CD4-positive, CD25-positive, alpha-beta regulatory T cell (primary cell): ENCODE measurements at places on chromosomes 11 and 22. TPM values are rescaled to one million over a fixed set of nuclear protein-coding genes. Genes with fewer than 3 reads are reported as not detected.

DNA sequence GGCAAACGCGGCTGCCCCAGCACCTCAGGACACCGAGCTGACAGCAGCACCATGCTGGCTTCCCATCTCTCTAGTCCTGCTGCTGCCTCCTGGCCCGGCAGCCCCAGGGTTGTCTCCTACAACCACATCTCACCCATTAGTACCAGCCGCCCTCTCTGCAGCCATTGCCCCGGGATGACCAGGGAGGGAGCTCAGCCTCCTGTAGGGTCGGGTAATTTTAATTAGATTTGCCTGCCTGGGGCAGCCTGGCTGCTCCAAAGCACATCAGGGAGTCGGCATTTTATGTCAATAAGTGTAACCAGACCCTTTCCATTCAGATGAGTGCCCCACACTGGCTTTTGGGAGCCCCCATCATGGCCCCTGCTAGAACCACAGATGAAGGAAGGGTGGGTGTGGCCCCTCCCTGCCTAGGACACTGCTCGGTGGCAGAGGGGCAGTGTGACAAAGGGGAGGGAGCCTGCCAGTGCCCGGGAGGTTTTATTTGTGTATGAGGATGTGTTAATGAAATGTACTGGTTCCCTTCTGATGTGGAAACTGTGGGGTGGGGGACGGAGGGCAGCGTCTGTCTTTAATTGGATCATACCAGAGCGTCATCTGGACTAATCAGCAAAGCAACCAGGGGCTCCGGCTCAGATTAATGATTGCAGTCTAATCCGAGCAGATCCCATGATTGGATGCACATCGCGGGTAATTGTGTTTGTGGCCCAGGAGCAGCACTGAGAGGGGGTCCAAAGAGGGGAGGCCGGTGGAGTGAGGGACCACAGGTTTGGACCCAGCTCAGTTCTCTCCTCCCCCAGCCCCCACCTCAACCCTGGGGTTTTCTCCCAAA lies 125.3 kb downstream of the FEZ1 start:
- H3K27me3 ChIP-seq: peaks cover 4% of the 10 kb centered on the region
- no peaks in the 10 kb centered on the region for H3K36me3 ChIP-seq
- no peak overlapping the region for H3K27ac ChIP-seq
- no peaks in the 10 kb centered on the region for H3K4me1 ChIP-seq

DNA sequence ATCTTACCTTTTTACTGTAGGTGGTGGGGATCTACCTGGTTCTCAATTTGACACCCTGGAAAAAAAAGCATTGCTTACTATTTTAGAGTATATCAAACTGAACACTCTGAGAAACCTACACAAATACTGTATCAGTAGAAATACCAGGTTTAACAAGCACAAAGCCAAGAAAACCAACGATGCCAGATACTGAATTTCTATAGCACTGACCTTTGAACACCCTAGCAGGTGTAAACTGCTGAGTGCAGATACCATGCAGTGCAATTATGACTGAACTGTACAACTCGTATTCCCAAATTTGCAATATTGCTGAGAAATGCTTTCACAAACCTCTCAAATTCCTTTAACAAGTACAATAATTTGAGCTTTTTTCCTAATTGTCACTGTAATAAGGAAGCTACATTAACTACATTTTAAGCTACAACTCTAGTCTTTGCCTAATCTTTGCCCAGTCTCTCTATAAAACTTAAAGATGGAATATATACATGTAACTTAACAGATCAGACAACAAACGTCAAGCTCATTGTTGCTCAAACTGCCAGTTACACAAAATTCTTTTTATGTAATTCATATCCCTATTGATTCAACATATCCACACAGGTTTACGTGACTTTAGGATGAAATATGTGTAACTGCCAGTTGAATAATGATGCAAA lies 8.9 kb downstream of the TAF1D start:
- H3K27ac ChIP-seq: no peak overlapping the region
- no peak overlapping the region for H3K4me3 ChIP-seq
- DNase-seq: no peak
- H3K27me3 ChIP-seq: no peaks in the 10 kb centered on the region
- H3K4me1 ChIP-seq: peaks cover 23% of the 10 kb centered on the region
- peaks cover 97% of the 10 kb centered on the region for H3K36me3 ChIP-seq

DNA sequence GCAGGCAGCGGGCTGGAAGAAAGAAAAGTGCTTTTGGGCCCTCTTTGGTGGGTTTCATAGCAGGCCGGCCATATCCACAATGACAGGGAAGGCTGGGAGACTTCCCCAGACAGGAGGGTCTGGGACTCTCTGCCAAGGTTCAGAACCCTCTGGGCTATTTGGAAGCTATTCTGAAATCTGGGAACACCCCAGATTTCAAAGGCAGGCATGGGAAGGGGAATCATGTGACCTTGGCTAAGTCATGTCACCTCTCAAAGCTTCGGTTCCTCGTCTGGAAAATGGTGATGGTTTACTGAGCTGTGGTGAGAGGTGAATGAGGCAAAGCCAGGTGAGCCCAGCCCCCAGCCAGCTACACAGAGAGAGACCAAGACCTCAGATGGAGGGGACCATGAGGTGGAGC lies 4.6 kb downstream of the CASTOR1 start:
- H3K27me3 ChIP-seq: no peaks in the 10 kb centered on the region
- peaks cover 34% of the 10 kb centered on the region for H3K4me1 ChIP-seq
- no peak for DNase-seq
- H3K4me3 ChIP-seq: no peak overlapping the region

- peaks cover 32% of the 10 kb centered on the region for H3K4me1 ChIP-seq
- no peak for DNase-seq
- H3K27me3 ChIP-seq: no peaks in the 10 kb centered on the region
- no peak overlapping the region for H3K27ac ChIP-seq
- no peak overlapping the region for H3K4me3 ChIP-seq
Measured at GRCh38 chr22:20203552-20204201, 52.8 kb upstream of the CCDC188 start.

SGSM1 gene
- total RNA-seq: 2.9 TPM

MPPED2 gene
- 0.96 TPM for total RNA-seq

- H3K4me3 ChIP-seq: no peak overlapping the region
- DNase-seq: no peak
- peaks cover 5% of the 10 kb centered on the region for H3K36me3 ChIP-seq
- peaks cover 43% of the 10 kb centered on the region for H3K4me1 ChIP-seq
- no peaks in the 10 kb centered on the region for H3K27me3 ChIP-seq
Measured at GRCh38 chr11:66546966-66547661, 411 bp downstream of the ACTN3 start.

DNA sequence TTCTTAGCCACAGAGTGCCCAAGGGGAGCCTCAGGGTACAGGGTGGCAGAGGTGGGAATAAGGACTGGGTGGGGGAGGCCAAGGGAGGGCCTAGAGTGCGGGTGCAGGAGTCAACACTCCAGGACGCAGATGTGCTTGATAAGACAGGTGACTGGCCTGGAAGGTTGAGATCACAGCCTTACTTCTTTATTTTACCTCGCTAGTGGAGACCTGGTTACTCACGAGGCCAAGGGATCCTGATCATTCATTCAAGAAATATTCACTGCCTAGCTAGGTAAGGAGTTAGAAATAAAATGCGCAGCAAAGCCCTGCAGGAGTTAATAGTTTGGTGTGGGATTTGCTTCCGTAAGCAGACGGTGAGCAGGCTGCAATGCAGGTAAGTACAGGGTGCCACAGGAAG lies 13.2 kb upstream of the PEX26 start:
- no peaks in the 10 kb centered on the region for H3K4me1 ChIP-seq
- no peak for DNase-seq
- H3K27me3 ChIP-seq: peaks cover 23% of the 10 kb centered on the region
- no peaks in the 10 kb centered on the region for H3K36me3 ChIP-seq

DNA sequence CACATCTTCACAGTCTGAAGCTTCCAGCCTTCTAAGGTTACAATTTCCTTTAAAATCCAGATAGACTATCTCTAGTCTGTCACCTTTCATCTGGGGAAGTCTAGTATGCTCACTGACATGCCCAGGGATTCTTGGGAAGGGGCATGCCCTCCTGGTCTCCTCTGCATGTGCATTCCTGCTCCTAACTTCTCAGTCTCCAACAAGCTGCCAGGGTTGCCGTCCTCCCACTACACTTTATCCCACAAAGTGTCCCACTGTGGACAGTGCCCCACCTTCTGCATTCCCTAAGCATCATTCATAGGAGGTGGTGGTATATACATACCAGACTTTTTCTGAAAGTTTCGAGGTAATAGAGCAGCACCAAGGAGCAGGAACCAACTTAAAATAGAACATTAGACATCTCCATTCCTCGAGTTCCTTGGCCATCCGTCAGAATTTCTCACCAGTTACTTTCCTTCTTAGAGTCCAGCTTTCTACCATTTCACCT lies 28.7 kb downstream of the EIF3F start:
- H3K36me3 ChIP-seq: no peaks in the 10 kb centered on the region
- no peak overlapping the region for H3K4me3 ChIP-seq
- peaks cover 17% of the 10 kb centered on the region for H3K4me1 ChIP-seq
- peaks cover 27% of the 10 kb centered on the region for H3K27me3 ChIP-seq
- no peak overlapping the region for H3K27ac ChIP-seq
- DNase-seq: no peak

DNA sequence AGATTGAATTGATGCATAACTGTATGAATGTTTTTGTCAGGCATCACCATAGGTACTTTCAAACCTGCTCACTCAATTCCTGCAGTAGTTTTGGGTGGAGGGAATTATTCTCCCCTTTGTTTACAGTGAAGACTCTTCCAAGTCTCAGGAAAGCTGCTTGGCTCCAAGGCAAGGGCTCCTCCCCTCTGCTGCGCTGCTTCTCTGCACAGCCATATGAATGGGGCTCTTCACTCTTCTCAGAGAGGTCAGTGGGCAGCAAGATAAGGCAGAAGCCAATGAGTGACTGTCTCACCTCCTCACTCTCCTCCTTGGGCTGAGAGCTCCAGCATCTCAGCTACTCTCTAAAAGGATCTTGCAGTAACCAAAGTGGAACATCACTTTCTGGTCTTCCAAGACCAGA lies 165.7 kb upstream of the TTC12 start:
- no peak for DNase-seq
- H3K36me3 ChIP-seq: no peaks in the 10 kb centered on the region
- H3K4me3 ChIP-seq: no peak overlapping the region
- H3K27ac ChIP-seq: no peak overlapping the region

GRCh38 chr22:50536226-50536625 lies 6.4 kb upstream of the TYMP start:
- no peaks in the 10 kb centered on the region for H3K27me3 ChIP-seq
- no peaks in the 10 kb centered on the region for H3K36me3 ChIP-seq
- no peak for DNase-seq
- no peak overlapping the region for H3K4me3 ChIP-seq

- DNase-seq: no peak
- H3K27me3 ChIP-seq: no peaks in the 10 kb centered on the region
- H3K27ac ChIP-seq: no peak overlapping the region
- H3K4me1 ChIP-seq: no peaks in the 10 kb centered on the region
- no peak overlapping the region for H3K4me3 ChIP-seq
- H3K36me3 ChIP-seq: no peaks in the 10 kb centered on the region
Measured at GRCh38 chr11:34730544-34731295, 109.8 kb downstream of the EHF start.

DNA sequence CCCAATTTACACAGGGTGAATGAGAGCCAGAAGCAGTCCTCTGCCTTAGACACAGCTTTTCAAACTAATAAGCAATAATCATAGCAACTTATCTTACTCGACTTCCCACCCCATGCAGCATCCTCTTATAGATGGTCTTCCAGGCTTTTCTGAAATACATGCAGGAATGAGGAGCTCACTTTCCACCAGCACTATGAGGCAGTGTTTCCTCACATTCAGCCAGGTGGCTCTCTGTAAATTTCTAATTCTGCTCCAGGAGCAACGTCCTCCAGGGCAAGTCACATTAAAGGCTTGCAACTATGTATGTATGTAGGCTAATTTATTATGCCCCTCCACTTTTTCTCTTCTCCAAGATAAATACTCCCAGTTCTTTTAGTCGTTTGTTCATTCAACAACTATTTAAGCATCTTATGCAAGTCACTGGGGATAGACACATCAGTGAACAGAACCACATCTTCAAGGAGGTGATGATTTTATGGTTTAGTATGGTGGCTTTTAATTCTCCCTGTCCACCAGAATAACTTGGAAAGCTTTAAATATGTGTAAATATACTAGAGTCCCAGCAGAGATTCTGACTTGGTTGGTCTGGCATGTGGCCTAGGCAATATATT lies 59.9 kb downstream of the PAK1 start:
- no peaks in the 10 kb centered on the region for H3K27me3 ChIP-seq
- H3K36me3 ChIP-seq: no peaks in the 10 kb centered on the region
- H3K27ac ChIP-seq: no peak overlapping the region
- peaks cover 29% of the 10 kb centered on the region for H3K4me1 ChIP-seq
- H3K4me3 ChIP-seq: no peak overlapping the region

GRCh38 chr11:48055292-48056132 lies 75.2 kb downstream of the PTPRJ start:
- peaks cover 83% of the 10 kb centered on the region for H3K4me1 ChIP-seq
- no peaks in the 10 kb centered on the region for H3K27me3 ChIP-seq
- peak overlapping the region; percentile 79 for H3K4me3 ChIP-seq
- peak overlapping the region; percentile 69 for H3K27ac ChIP-seq

DNA sequence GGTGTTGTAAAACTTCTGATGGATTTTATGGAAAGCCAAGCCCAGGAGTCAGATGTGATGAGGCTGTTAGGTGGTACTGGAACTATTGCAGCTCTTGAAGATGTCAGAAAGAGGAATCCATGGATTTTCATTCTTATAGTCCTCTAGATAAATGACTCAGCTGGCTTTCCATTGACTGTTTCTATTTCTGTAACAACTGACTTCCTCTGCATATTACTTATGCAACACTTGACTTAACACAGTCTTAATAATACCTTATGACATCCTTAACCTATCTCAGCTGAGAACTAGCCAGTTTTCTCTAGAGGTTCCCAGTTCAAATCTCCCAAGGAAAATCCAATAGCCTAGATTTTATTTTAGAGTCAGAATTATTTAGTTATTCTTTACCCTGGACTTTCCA lies 263.8 kb downstream of the LUZP2 start:
- H3K36me3 ChIP-seq: no peaks in the 10 kb centered on the region
- H3K4me1 ChIP-seq: no peaks in the 10 kb centered on the region
- no peak for DNase-seq
- H3K27me3 ChIP-seq: no peaks in the 10 kb centered on the region
- H3K27ac ChIP-seq: no peak overlapping the region
- no peak overlapping the region for H3K4me3 ChIP-seq

PAMR1 gene
- total RNA-seq: not detected

ROM1 gene
- 1.9 TPM for total RNA-seq

GRCh38 chr11:2305788-2306451 lies 4.1 kb downstream of the TSPAN32 start:
- peaks cover 69% of the 10 kb centered on the region for H3K4me1 ChIP-seq
- H3K27me3 ChIP-seq: no peaks in the 10 kb centered on the region
- H3K27ac ChIP-seq: peak overlapping the region; percentile 80

PRAME gene
- not detected for total RNA-seq

DNA sequence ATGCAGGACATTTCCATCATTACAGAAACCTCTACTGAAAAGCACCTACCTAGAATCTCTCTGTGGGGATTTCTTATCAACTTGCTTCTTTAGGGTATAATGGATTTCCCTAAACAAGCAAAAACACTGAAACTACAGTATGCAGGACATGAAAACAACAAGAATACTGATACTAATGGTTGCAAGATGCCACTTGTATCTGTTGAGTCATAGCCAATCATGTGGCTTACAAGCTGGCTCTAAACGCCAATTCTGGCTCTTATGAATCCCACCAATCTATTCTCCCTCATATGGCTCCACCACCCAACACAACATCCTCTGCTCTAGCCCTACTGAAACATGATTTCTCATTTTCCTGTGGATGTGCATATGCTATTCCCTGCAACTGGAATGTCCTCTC lies 22.6 kb downstream of the TENM4 start:
- H3K27ac ChIP-seq: no peak overlapping the region
- no peak for DNase-seq
- no peaks in the 10 kb centered on the region for H3K4me1 ChIP-seq
- H3K36me3 ChIP-seq: no peaks in the 10 kb centered on the region
- peaks cover 2% of the 10 kb centered on the region for H3K27me3 ChIP-seq

ARRB1 gene
- 36.1 TPM for total RNA-seq
